Astrocyte of the hippocampus (primary cell): ENCODE measurements at places on chromosomes 11 and 22.

GRCh38 chr11:77171885-77172665, 44.0 kb downstream of the MYO7A start:
- DNase-seq = no peak

DNA sequence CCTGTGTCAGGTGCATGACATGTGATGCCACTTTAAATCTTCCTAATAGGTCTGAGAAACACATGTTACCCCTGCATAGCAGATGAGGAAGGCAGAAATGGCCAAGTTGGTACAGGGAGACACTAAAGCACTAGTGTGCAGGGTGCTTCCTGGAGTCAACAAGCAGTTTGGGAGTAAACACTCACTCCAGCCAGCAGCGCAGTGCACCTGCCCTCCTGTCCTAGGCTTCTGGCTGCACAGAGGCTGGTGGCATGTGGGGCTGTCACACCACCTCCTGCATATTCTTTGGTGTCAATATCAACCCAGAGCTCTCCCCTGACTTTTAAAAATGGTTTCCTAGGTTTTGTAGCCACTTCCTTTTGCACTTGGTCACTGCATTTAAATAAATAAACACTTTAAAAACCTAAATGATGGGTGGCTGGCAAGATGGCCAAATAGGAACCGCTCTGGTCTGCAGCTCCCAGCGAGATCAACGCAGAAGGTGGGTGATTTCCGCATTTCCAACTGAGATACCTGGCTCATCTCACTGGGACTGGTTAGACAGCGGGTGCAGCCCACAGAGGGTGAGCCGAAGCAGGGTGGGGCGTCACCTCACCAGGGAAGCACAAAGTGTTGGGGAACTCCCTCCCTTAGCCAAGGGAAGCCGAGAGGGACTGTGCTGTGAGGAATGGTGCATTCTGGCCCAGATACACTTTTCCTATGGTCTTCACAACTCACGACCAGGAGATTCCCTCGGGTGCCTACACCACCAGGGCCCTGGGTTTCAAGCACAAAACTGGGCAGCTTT, 33.5 kb downstream of the GAB4 start:
- DNase-seq = no peak

GRCh38 chr11:100756559-100756958, 69.5 kb downstream of the ARHGAP42 start:
- DNase-seq = no peak

DNA sequence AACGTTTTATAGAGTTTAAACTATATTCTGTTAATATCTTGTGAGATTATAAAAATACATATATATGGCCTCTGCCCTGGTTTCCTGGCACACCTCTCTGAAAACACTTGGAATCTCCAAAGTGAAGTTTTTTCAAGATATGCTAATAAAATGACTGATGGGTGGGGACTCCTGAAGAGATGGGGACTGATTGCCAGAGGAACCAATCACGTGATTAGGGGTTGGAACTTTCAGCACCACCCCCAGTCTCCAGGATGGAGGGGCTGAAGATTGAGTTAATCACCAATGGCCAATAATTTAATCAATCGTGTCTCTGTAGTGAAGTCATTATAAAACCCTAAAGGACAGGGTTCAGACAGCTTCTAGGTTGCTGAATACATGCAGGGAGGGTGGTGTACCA, 37.4 kb downstream of the C11orf71 start:
- no peak for DNase-seq

- peak; percentile 78 for DNase-seq
Measured at GRCh38 chr11:96464700-96465307, 75.0 kb downstream of the JRKL start.

DNA sequence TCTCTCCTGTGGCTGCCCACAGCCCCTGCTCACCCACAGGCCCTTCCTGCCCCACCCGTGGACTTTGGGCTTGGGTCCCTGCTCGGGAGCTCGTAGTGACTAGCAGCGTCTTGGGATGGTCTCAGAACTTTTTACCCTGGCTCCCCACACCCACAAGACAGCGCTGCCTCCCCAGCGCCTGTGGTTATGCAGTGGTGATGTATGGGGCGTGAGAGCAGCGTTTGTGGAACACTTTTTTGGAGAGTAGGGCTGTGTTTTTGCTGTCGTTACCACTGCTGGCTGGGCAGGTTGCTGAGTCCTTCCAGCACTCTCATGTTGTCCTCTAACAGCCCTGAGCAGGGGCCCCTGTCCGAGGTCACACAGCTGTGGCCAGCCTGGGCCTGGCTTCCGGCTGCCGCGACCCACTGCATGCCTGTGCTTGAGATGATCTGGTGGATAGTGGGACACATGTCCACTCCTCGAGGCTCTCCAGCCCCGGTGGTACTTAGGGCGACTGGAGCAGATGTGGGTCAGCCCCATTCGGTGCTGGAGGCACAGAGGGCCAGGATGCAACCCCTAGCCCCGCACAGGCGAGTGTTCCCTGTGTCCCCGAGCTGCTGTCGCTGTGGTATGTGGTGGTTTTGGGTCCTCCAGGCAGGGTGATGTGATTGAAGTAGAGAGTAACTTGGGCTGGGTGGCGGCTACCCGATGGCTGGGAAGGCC, 7.1 kb upstream of the GRAMD4 start:
- DNase-seq = no peak

GRCh38 chr11:128570632-128571031, 16.7 kb downstream of the ETS1 start:
- DNase-seq = no peak

GRCh38 chr11:12150831-12151382, 40.5 kb downstream of the MICAL2 start:
- no peak for DNase-seq

DNA sequence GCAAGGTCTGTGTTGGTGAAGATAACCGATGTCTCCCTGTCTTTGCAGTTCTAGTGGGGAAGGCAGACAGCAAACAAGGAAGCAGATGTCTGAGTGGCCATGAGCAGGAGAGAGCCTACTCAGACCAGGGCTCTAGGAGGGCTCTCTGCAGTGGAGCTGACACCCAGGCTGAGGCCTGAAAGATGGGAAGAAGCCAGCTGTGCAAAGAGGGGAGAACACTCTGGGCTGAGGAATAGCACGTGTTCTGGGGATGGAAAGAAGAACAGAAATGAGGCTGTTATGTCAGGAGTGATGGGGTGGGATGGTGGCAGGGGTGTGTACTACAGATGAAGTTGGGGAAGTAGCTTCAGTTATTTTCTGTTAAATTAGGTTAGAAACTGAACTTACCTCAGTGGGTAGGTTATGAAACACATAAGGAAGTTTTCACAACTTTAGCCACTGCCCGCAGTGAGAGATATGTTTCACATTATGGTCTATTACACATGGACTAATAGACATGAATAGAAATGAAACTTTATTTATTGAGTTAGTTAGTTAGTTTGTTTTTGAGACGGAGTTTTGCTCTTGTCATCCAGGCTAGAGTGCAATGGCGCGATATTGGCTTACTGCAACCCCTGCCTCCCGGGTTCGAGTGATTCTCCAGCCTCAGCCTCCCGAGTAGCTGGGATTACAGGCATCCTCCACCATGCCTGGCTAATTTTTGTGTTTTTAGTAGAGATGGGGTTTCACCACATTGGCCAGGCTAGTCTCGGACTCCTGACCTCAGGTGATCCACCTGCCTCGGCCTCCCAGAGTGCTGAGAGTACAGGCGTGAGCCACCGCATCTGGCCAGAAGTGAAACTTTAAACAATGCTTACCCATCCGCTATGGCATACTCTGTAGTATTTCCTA, 7.8 kb downstream of the DCPS start:
- DNase-seq = no peak

DNA sequence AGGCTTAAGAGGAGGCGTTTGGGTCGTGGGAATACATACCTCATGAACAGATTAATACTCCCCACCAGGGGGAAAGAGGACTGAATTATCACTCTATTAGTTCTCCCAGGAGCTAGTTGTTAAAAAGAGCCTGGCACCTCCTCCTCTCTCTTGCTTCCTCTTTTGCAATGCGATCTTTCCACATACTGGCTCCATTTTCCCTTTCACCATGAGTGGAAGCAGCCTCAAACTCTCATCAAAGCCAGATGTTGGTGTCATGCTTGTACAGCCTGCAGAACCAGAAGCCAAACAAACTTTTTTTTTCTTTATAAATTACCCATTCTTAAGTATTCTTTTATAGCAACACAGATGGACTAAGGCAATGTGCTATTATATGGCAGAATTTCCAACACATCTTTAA, 258.5 kb downstream of the FAM76B start:
- no peak for DNase-seq

DNA sequence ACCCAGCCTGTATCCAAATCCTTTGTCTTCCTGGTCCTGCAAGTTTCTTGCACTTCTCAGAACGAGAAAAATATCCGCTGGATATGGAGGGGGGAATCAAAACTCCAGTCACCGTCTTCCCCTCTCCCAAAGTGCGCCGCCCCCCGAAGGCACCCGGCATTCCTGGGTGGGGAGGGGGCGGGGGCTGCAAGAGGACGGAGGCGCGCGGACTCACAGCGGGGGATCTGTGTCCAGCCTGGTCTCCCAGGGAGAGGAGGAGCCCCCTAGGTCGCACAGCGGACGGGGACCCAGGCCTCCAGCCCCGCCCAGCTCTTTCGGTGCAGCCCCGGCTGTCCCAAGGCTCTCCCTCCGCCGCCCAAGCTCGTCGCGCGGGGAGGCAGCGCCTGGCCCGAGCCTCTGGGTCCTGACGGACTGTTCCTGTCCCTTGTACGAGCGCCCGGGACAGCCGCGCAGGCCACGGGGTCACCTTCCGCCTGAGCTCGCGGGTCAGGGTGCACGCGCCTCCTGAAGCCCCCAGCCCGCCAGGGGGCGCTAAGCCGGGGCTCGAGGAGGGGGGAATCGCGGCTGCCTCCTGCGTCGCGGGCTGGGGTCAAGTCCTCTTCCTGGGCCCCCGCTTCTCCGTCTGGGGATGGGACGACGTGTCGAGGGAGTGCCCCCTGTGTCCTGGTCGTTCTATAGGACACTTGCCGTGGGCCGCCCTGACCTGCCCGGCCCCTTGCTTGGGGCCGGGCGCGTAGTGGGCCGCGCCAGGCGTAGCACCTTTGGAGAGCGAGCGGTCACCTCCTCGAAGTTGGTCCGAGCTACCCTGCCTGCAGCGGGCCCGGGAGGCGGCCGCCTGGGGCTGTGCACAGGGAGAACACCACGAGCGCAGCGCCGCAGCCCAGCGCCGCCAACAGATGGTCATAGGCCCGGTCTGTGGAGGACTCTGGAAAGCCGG, 2.4 kb upstream of the WNT11 start:
- peak; percentile 77 for DNase-seq

DNA sequence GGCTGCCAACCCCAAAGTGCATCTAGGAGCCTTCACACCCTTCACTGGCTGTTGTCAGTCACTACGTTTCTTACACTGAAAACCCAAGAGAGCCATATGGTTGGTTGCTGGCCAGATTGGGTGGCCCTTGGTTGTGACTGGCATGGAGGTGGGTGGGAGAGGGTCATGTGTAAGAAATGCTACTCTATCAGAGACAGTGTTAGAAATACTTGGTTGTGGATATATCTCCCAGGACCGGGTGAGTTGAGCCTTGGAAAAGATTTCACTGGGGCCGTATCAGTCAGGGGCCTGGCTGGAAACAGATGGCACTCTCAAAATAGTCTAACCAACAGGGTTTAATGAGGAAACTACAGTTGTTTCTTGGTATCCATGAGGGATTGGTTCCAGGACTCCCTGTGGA, 15.2 kb downstream of the ENDOD1 start:
- no peak for DNase-seq

DNA sequence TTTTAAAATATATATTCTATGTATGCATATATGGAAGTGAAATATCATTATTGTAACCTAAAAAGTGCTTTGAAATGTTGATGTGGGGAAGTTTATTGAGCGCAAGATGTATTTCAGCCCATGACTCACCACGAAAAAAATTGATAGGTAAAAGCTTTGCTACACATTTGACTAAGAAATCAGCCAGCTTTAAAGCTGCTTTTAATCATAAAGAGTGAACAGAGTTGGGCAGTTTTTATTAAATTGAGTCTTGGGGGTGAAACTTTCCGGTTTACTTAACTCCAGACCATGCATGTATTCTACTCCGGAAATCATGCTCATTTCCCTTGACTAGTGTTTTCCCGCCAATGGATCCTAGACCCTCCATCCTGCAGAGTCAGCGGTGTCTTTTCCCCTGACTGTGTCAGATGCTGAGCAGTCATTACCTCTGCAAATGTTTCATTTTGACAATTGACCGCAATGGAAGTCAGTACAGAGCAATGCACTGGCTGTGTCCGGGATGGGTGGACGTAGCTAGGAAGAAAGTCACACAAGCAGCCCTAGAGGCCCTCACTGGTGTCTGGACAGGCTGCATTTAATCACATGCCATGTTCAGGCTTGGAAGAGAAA, 47.2 kb upstream of the MPEG1 start:
- DNase-seq = no peak

- peak; percentile 57 for DNase-seq
Measured at GRCh38 chr11:76161261-76161961, 44.9 kb downstream of the WNT11 start.

GRCh38 chr11:27401280-27401832, 38.3 kb upstream of the CCDC34 start:
- DNase-seq = no peak

DNA sequence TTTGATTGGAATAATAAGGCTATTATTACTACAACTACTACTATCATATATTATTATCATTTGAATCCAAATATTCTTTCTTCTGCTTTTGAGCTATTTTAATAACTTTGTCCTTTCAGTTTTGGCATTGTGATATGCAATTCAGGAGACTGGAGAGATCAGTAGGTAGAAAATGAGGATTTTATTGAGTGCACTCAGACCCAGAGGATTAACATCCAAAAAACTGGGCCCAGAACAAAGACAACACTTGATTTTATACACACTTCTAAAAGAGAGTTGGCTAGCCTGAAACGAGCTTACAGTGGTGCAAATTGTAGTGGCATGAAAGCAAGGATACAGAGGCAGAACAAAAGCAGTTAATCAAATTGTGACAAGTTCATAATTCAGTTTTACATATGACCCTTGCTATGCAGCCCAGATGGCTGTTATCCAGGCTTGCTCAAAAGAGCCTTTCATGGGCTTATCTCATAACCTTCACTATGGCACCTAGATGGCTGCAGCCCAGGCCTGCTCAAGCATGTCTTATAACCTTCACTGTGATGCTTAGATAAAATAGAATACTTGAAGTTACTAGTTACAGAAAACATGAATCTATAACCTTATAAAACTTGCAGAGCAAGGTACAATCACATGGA, 796.3 kb upstream of the RAG2 start:
- DNase-seq = no peak

DNA sequence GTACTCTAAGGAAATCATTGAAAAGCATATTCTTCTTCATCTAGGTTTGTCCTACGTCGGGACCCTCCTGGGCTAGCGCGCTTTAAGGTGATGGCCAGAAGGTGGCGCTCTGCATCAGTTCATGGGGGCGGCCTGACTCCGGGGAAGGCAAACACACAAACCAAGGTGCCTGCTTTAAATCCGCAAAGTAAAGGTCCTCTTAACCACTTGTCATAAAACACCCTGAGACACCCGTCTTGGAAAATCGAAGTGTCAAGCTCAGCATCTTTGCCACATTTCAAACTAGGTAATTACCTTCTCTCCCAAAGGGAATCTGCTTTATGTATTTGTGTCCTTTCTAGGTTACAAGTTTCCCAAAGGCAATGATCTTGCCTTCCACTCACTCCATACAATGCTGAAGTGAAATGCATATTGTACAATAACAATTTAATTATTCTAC, 33.9 kb downstream of the LMO2 start:
- DNase-seq = peak; percentile 87

- DNase-seq = no peak
Measured at GRCh38 chr11:64364911-64365310, 5.9 kb downstream of the RPS6KA4 start.

GRCh38 chr11:109147726-109148125, 274.3 kb upstream of the C11orf87 start:
- DNase-seq = no peak

GRCh38 chr22:36746375-36746970, 29.4 kb downstream of the IFT27 start:
- no peak for DNase-seq
